ENCODE measurements at places on chromosomes 16 and 17.

DNA sequence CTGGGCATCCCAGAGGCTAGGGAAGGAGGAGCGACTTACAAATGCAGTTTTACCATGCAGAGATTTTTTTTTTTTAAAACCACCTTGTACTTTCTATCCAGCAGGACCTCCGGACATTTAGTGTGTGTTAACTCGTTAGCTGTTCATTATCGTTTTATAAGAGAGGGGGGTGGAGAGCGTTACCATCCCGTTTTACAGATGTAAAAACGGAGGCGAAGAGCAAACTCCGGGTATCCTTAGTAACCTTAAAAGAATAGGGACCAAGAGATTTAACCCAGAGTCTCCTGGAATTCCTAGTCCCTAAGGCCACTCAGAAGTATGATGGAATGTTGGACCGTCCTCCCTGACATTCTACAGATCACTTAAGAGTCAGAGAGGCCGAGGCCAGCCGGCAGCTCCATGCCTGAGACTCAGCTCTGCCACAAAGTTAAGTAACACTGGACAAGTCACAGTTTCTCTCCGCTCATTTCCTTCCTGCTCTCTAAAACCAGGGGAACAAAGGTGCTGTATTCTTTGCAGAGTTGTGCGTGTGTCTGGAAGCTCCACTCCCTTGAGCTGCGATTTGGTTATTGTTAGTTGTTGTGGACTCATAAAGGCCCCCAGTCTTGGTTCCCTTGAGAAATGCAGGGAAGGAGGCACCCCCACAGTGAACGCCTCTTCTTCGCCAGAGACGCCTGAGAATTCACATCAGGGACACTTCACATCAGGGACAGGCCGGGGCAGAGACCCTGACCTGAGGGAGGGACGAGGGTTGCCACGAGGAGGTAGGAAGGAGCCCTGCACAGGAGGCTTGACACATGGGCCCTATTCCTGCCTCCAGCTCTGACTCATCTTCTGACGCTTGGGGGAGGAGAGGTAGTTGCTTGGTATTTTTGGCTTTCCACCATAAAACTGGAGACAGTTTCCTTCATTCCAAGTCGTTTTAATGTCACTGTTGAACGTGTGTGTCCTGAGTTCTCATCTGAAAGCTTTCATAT is 1.2 kb downstream of the DUSP14 start:
- DNase-seq: no peak

- no peak for DNase-seq
These were observed 92.6 kb downstream of the RPTOR start for GRCh38 chr17:80637048-80637781.

DNA sequence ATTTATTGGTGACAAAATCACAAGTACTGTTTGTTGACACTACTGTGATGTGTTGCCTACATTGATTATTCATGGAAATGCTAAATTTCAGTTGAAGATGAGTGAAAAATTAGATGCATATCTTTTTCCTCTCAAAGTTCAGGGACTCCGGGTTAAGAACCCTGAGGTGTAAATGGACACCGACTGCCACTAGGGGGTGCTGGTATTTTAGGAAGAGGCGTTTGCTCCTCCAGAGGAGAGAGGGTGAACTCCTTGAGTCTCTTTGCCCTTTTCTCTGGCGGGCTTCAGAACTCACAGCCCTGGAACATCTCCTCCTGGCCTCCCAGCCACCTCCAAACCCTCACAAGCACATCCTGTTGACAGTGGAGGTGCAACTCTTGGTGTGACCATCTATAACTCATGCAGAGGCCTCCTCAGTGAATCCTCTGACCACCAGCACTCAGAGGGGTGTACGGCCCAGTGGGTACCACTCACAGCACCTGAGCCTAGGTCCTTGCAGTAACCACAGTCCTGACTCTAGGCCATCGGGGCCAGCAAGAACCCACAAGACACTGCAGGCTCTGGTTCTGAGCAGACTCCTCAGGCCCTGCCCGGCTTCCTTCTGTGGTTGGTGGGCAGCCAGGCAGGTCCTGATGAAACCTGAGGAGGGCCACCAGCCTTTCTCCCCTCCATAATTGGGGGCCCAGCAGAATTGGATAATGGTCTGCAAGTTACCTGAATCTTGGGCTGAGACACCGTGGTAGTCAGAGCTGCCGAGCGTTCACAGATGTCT is 26.2 kb upstream of the PIK3R5 start:
- DNase-seq: no peak

DNA sequence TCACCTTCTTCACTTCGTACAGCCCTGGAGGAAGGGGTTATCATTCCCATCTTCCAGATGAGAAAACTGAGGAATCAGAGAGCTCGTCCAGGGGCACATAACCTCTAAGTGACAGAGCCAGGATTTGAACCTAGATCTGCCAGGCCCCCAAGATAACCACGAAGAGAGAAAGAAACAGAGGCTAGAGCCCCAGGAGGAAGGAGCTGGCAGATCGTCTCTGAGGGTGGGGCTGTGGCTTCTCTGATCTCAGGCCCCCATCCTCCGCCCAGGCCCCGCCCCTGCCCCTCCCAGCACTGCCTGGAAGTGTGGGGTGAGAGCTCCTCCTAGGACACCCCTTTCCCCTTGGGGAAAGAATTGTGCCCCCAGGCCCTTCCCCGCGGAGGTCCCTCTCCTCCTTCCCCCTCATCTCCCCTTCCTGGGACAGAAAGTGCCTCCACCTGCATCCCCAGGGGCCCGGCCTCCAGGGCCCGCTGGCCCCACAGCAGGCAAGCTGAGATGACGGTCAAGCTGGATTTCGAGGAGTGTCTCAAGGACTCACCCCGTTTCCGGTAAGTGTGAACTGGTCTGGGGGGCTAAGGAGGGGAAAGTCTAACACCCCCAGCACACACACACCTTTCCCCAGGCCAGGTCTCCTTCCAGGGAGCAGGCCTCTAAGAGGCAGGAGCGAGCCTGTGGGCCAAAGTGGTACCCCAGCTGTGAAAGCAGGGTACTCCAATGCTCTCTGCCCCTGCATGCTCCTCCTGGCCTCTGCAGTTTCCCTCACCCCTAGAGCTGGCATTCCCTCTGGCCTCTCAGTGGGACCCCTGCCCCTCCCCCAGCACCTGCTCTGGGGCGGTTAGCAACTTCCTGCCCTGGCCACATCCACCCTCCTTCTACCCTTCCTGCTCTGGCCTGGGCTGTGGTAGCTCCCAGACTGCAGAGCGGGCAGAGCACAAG is at the start of gene ACAP1:
ACAP1 (plus strand) TSS at position 290 of the 936 bp plus-strand sequence; CDS start at position 496, 206 bp downstream.
- no peak for DNase-seq

GRCh38 chr16:27304881-27305745 is 8.7 kb upstream of the IL4R start:
- DNase-seq: no peak

GRCh38 chr17:38852771-38853291 is 690 bp downstream of the RPL23 start:
- no peak for DNase-seq

DNA sequence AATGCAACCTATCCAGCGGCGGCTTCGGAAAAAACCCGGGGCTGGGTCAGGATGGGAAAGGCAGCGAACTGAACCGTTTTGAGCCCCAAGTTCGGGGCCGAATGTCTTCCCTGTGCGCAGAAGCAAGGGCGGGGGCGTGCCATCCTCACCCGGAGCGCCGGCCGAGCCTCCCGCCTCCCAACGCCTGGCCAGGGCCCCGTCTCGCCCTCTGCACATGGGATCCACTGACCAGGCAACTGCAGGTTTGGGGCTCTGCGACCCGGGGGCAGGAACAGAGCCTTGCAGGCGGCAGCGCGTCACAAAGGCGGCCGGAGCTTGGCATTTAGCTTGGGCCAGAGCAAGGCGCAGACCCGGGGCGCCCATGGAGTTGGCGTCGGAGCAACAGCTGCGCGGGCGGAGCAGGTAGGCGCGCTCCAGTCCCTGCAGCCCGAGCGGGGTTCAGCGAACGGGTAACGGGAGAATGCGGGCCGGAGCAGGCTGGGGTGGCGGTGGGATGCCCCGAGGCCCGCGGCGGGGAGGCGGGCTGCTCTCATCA is at the start of gene FBXO39:
FBXO39 (plus strand) TSS at position 345 of the 535 bp plus-strand sequence. CDS start 3,654 bp downstream, outside the sequence.
- DNase-seq: no peak

DNA sequence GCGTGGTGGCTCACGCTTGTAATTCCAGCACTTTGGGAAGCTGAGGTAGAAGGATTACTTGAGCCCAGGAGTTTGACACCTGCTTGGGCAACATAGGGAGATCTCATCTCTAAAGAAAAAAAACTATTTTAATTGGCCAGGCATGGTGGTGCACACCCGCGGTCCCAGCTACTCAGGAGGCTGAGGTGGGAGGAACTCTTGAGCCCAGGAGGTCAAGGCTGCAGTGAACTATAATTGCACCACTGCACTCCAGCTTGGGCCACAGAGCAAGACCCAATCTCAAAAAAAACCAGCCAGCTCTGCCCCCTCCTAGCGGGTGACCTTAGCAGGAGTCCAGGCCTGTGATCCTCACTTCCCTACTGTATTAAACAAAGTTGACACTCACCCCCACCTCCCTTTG is 5.9 kb upstream of the HS3ST6 start:
- DNase-seq: no peak

DNA sequence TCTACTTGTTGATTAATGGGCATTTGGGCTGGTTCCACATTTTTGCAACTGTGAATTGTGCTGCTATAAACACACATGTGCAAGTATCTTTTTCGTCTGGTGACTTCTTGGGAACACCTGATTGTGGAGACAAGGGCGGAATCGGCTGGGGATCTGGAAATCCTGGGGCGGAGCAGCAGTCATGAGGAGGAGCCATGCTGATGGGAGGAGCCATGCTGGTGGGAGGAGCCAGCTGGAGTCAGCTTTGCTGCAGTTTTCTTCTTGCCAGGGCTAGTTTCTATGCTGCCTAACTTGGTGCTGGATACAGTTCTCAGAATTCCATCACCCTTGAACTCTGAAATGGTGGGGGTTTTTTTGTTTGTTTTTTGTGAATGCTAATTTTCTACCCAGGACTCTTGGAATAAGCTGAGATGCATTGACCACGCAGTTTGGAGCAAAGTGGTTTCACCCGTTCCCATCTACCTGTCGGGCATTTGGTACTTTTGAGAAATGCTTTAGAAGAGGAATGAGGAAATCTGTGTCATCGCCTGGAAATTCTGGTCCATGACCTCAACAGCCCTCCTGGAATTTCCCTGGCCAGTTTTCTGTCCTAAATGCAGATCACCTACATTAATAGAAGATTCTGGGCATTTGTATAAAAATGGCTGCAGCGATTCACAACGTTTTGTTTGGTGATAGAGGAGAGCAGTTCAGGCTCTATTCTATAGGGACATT is 217.4 kb upstream of the ZFHX3 start:
- DNase-seq: no peak

DNA sequence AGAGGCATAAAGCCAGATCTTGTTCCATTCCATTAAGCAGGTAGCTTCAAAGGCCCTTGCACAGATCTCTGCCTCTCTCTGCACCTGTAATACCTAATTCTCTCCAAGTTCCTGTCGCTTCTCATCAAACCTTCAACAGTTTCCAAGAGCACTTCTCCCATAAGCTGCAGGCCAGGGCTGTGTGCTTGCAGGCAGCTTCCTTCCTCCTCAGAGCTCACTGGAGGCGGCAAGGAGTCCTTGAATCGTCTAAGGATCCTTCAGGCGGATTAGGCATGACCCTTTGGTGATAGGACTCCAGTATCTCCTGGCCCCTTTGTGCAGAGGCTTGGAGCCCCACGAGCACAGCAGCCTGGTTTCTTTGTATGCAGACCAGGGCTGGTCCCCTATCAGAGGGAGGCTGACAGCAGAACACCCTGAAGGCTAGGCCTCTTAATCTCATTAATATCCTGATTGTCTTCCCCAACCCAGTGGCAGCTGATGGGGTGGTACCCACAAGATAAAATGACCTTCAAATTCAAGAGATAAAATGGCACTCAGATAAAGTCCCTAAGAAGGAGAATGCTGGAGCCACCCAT is 19.8 kb downstream of the HNF1B start:
- DNase-seq: no peak

DNA sequence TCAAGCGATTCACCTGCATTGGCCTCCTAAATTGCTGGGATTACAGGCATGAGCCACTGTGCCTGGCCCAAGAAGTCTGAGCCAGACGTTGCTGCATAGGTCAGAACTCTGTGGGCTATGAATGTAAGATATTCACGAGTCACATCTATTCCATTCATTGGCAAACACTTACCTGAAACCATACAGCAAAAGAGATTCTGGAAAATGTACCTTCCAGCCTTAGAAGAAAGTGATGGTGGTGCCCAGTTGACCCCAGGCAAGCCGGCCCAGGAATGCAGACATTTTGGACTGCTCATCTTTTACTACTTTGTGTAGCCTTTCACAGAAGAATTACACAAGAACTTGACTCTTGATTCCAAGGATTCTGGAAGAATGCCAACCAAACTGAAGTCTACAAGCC is 135.6 kb upstream of the N4BP1 start:
- no peak for DNase-seq

All from SHP77 treated with DMSO at 0.1 percent for 48 hours (cell line).